ENCODE measurements at places on chromosomes 13 and 19. TPM values are rescaled to one million over a fixed set of nuclear protein-coding genes. Genes with fewer than 3 reads are reported as not detected.

DNA sequence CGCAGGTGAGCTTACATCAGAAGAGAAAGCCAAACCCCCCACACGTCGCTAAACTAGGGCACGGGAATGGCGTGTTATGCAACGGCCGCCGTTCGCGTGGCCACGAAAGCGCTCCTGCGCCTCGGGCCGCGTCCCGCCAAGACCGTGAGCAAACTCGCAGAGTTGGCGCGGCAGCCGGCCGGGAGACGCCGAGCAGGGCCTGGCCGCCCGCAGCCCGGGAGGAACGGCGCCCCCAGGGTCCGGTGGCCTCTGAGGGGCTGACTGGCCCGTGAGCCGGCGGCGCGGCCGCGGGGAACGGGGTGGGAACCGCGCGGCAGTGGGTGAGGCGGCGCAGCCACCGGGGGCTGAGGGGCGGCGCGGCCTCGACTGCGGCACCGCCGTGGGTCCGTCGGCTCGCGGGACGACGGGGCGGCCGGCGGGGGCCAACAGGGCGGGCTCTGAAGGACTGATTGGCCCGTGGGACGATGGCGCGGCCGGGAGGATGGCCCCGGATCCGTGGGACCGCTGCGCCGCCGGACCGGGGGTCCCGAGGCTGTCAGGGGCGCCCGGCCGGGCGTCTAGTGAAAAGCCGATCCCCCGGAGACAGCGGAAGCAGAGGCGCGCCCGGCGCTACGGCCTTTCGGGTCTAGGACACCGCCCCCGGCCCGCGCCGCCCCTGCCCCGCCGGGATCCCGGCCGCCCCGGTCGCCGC lies 903 bp downstream of the LATS2 start:
- H3K27me3 ChIP-seq, result no peaks in the 10 kb centered on the region
- no peak overlapping the region for H3K27ac ChIP-seq
- DNase-seq, result no peak
- no peaks in the 10 kb centered on the region for H3K36me3 ChIP-seq
- H3K4me1 ChIP-seq, result peaks cover 4% of the 10 kb centered on the region

- DNase-seq, result no peak
- peaks cover 14% of the 10 kb centered on the region for H3K4me1 ChIP-seq
- H3K36me3 ChIP-seq, result no peaks in the 10 kb centered on the region
- no peak overlapping the region for H3K27ac ChIP-seq
- no peaks in the 10 kb centered on the region for H3K27me3 ChIP-seq
These were observed 4.8 kb upstream of the TMEM91 start for GRCh38 chr19:41371541-41371940.

DNA sequence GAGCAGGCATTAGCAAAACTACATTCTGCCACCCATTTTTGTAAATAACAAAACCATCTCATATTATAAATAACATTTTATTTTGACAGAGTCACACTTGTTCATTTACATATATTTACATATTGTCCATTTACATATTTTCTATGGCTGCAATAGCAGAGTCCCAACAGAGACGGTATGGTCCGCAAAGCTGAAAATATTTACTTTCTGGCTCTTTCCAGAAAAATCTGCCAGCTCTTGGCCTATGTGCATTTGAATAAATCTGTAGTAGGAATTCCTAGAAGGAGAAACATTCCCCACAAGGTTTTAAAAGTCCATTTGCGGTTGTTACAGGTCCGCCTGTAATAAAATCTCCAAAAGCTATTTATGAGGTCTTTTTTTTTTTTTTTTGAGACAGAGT lies 5.7 kb upstream of the TSPAN16 start:
- no peak overlapping the region for H3K4me3 ChIP-seq
- H3K36me3 ChIP-seq, result no peaks in the 10 kb centered on the region
- no peak for DNase-seq
- H3K4me1 ChIP-seq, result peaks cover 7% of the 10 kb centered on the region
- no peak overlapping the region for H3K27ac ChIP-seq
- no peaks in the 10 kb centered on the region for H3K27me3 ChIP-seq

- no peaks in the 10 kb centered on the region for H3K27me3 ChIP-seq
- peak overlapping the region; percentile 68 for H3K27ac ChIP-seq
- DNase-seq, result no peak
- peaks cover 18% of the 10 kb centered on the region for H3K36me3 ChIP-seq
- H3K4me3 ChIP-seq, result no peak overlapping the region
These were observed 34.9 kb downstream of the EPS15L1 start for GRCh38 chr19:16436780-16437332.

DNA sequence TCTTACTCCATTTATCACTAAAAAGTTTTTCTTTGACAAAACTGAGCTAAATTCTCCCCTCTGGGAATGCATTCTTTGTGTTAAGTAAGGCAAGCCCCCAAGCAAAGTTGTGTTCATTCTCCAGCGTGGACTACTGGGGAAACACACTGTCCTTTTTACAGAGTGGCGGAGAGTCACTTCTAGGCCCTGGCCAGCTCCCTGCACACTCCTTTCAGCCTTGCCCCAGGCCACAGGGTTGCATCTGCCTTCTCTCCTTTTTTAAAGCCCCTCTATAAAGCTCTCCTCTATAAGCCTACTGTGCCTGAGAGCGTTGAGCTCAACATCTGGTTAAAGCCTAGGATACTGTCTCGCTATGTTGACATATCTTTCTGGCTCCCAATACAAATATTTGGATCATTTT lies 803.4 kb downstream of the PCDH17 start:
- no peak overlapping the region for H3K27ac ChIP-seq
- no peak overlapping the region for H3K4me3 ChIP-seq
- no peaks in the 10 kb centered on the region for H3K36me3 ChIP-seq
- H3K4me1 ChIP-seq, result no peaks in the 10 kb centered on the region
- no peak for DNase-seq

DNA sequence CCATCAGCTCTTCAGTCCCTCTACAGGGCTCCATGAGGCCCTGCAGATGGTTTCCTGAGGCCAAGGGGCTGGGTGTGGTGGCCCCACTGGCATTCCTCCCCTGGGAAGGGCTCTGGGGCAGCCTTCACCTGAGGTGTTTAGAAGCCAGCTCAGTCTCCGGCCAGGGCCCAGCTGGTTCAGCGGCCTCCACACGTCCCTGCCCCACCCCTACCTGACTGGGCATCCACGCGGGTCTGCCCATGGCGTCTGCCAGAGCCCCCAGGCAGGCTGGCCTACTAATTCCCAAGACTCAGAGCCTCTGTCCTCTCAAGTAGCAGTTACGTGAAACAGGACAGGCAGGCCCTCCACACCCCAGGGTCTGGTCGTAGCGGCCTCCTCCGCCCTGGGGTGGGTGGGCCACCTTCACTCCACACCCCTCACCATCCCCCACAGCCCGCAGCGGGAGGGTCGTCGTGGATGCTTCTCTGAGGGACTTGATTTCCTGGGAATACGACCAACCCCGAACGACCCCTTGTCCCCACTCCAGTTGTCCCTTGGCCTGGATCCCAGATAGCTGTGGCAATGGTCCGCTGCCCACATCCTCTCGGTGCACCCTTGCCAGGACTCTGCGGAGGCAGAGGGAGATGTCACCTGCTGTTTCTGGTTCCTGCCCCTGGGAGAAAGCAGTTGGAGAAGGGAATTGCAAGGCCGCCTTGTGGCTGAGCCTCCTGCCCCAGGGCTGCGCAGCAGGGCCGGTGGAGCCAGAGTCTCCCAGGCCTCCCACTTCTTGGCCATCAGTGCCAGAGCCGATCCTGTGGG lies 24.3 kb downstream of the CAPN12 start:
- no peaks in the 10 kb centered on the region for H3K4me1 ChIP-seq
- H3K27me3 ChIP-seq, result no peaks in the 10 kb centered on the region
- no peak for DNase-seq
- no peak overlapping the region for H3K4me3 ChIP-seq

DNA sequence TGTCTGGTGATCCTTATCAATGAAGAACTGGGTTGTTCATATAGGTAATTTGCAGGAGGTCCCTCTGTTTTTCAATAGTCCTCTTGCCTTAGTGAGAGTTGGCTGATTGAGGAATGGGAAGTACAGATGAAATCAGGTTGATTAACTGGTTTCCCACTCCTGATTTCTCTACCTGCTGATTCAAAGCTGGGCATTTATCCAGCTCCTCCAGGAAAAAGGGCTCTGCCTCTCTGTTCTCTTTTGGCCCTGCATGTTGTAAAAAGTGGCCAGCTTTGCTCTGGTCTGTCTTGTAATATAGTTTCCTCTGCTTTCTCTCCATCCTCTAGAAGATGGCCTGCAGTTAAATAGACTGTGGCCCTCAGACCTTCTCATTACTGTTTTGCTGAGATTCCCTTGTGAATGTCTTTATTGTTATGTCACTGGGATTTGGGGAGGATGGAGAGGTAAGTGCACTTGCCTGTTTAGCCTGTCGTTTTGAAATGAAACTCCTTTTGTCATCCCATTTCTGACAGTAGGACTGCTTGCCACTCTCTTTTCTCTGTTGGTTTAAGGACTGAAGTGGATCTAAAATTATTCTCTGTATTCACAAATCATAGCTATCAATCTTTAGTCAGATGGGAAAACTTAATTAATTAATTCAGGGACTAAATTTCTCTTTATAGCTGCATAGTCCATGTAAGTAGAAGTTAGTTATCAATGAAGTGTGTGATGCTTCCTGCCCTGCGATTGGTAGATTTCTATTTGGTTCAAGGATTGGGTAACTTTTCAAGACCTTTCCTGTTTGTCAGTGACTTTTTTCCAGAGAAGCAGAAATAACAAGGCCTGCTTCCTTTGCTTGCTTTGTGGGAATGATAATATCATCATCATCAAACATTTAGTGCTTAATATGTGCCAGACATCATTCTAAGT lies 28.5 kb downstream of the GARRE1 start:
- H3K36me3 ChIP-seq, result no peaks in the 10 kb centered on the region
- no peaks in the 10 kb centered on the region for H3K4me1 ChIP-seq
- no peak overlapping the region for H3K4me3 ChIP-seq
- no peaks in the 10 kb centered on the region for H3K27me3 ChIP-seq

DNA sequence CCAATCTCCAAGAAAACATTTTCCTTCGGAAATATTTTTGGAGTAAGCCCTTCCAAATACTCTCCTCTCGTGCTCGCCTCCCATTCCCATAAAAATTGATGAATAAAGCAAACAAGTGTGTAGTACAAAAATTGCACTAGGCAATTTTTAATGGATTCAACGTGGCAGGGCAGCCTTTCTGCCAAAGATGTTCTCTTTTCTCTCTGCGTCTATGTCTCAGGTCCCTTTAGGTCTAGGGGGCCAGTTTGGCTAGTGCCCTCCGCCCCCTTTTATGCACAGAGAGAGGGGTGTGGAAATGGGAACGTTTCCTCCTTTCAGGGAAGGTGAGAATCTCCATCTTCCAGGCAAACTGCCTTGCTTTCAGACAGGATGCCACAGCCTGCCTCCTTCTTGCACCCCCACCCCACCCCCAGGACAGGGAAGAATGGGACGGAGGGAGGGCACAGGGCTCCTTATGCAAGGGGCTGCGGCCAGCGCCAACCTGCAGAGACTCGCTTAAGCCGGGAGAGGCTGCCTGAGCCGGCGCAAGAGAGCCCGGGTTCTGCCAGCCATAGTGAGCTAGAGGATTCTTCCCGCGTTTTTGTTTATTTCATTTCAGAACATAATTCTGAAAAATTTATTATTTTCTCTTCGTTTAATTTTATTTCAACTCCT lies 2.7 kb upstream of the ZIC2 start:
- no peak for DNase-seq
- no peaks in the 10 kb centered on the region for H3K4me1 ChIP-seq
- H3K4me3 ChIP-seq, result no peak overlapping the region
- H3K27ac ChIP-seq, result no peak overlapping the region
- no peaks in the 10 kb centered on the region for H3K36me3 ChIP-seq

GRCh38 chr19:36441339-36441738 lies 22.9 kb upstream of the ZFP82 start:
- no peak overlapping the region for H3K4me3 ChIP-seq
- no peak overlapping the region for H3K27ac ChIP-seq
- no peaks in the 10 kb centered on the region for H3K4me1 ChIP-seq
- H3K36me3 ChIP-seq, result no peaks in the 10 kb centered on the region

DNA sequence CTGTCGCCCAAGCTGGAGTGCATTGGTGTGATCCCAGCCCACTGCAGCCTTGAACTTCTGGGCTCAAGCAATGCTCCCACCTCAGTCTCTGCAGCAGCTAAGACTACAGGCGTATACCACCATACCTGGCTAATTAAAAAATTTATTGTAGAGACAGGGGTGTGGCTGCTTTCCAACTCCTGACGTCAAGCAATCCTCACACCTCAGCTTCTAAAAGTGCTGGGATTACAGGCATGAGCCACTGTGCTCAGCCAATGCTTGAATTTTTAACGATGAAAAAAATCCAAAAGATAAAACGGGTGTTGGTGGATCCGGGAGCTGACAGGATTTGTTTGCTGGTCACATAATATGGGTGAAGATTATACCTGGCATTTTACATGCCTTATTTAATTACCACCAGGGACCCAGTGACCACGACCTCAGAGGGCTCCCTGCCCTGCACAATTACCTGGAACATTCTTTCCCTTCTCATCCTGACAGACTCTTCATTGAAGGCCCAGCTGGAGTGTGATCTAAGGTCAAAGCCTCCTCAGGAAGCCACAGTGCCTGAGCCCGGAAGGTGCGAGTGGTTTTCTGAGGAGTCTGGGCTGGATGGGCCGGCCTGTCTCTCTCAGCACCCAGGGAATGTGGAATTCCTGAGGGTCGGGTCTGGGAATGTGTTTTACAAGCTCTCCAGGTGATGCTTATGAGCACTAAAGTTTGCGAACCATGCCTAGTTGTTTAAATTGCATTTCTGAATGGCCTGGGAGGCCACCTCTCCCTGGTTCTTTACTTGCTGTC lies 193.3 kb downstream of the USP12 start:
- H3K36me3 ChIP-seq, result no peaks in the 10 kb centered on the region
- no peaks in the 10 kb centered on the region for H3K27me3 ChIP-seq
- H3K27ac ChIP-seq, result no peak overlapping the region
- H3K4me3 ChIP-seq, result no peak overlapping the region
- no peak for DNase-seq

- H3K27me3 ChIP-seq, result no peaks in the 10 kb centered on the region
- H3K27ac ChIP-seq, result peak overlapping the region; percentile 84
- DNase-seq, result no peak
- H3K4me3 ChIP-seq, result no peak overlapping the region
These were observed 178.0 kb upstream of the KL start for GRCh38 chr13:32837973-32838927.

DNA sequence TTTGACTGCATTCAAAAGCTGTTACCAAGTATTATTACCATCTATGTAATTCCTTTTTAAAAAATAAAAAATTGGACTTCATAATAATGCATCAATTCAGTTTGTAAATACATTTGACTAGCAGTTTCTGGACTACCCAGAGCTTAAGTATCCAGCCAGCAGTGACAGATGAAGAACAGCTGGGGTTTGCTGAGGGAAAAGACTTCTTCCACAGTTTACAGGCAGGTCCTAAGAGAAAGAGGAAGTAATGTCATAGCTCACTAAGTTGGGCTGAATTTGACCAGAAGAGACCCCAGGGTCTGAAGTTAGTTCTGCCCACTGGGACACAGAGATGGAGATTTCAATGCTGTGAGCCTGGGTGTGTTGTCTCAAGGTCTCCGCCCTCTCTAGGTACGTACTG lies 96.4 kb downstream of the MBNL2 start:
- no peaks in the 10 kb centered on the region for H3K27me3 ChIP-seq
- no peaks in the 10 kb centered on the region for H3K36me3 ChIP-seq
- DNase-seq, result no peak
- H3K27ac ChIP-seq, result no peak overlapping the region
- no peak overlapping the region for H3K4me3 ChIP-seq
- H3K4me1 ChIP-seq, result no peaks in the 10 kb centered on the region

GRCh38 chr13:110036060-110036459 lies 249.7 kb upstream of the IRS2 start:
- no peak overlapping the region for H3K4me3 ChIP-seq
- H3K27me3 ChIP-seq, result no peaks in the 10 kb centered on the region
- no peaks in the 10 kb centered on the region for H3K36me3 ChIP-seq
- no peak overlapping the region for H3K27ac ChIP-seq
- DNase-seq, result no peak

CGB2 gene
- total RNA-seq, result not detected

TSKS gene
- not detected for total RNA-seq

SHD gene
- not detected for total RNA-seq

ZNF471 gene
- total RNA-seq, result not detected

ZNF177 gene
- total RNA-seq, result 0.21 TPM

FUT1 gene
- total RNA-seq, result not detected

EML2 gene
- 72.2 TPM for total RNA-seq

All from GM12878 (cell line).